Type B pancreatic cell (in vitro differentiated cells): ENCODE measurements at places on chromosomes 5 and 9. TPM values are rescaled to one million over a fixed set of nuclear protein-coding genes. Genes with fewer than 3 reads are reported as not detected.
A peak's percentile ranks its signal among the peaks of the same experiment; 100 is the strongest.

Gene PDGFRB
- 3.3 and 74.8 TPM in 2 replicates for total RNA-seq

DNA sequence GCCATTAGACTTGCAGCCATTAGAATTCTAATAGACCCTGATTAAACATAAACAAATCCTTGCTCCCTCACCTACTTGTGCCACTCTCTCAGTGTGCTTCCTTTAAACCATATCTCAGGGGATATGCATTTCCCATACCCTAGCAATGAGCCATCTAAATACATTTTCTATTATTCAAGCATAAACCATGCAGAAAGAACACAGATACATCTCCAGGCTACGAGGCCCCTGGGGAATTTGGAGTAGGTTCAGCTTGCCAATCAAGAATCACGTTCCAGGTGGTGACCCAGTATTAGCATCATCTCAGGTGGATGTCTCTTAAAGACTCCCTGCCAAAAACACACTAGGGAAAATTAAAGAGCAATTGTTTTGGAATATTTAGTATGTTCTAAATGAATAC is 93.0 kb upstream of the CCL21 start:
- H3K27ac ChIP-seq = no peak overlapping the region
- DNase-seq = no peak
- no peaks in the 10 kb centered on the region for H3K4me1 ChIP-seq
- H3K36me3 ChIP-seq = no peaks in the 10 kb centered on the region
- no peak overlapping the region for H3K4me3 ChIP-seq

Gene SLC36A2
- not detected in 2 replicates for total RNA-seq

- H3K36me3 ChIP-seq = no peaks in the 10 kb centered on the region
- no peak overlapping the region for H3K27ac ChIP-seq
- H3K4me1 ChIP-seq = peaks cover 48% of the 10 kb centered on the region
- H3K27me3 ChIP-seq = no peaks in the 10 kb centered on the region
- DNase-seq = no peak
- H3K4me3 ChIP-seq = no peak overlapping the region
Observed at GRCh38 chr5:66864240-66864884, 268.2 kb downstream of the MAST4 start.

Gene ACTBL2
- not detected in 2 replicates for total RNA-seq

DNA sequence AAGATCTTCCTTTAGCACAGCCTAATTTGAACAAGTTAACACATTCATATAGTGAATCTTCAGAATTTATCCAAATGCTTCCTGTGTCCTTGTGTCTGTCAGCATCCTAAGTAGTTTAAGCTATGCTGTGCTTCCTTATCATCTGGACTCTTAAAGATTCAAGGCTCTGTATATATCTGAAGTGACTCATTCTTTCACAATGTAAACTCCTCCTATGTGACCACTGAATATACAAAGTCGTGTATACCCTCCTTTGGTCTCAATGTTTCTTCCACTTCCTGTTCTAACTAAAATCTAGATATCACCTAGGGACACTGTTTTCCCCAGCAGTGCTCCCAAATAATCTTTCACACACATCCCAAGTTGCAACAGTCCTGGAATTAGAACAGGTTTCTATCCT is 935.7 kb upstream of the NUDT12 start:
- H3K27ac ChIP-seq = no peak overlapping the region
- no peak for DNase-seq
- no peaks in the 10 kb centered on the region for H3K27me3 ChIP-seq
- H3K4me1 ChIP-seq = no peaks in the 10 kb centered on the region

- DNase-seq = no peak
- peaks cover 2% of the 10 kb centered on the region for H3K27me3 ChIP-seq
- H3K4me3 ChIP-seq = peak overlapping the region; percentile 16
- H3K27ac ChIP-seq = peak overlapping the region; percentile 2
- no peaks in the 10 kb centered on the region for H3K36me3 ChIP-seq
Observed at GRCh38 chr9:112754578-112754977, 4.0 kb downstream of the SNX30 start.

DNA sequence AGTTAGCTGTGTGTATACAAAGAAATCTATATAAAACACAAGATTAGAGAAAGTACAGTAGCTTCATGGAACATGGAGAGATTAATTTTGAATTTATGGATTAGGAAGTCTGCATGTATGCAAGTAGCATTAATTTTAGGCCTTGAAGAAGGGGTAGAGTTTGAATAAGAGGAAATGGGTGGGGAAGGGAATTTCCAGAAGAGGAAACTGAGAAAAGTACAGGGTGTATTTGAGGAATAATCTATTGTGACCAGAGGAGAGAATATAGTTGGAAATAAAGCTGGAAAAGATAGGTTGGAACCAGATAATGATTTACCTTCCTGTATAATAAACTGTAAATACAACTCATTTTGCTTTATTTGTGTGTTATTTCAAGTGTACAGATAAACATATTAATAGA is 53.6 kb downstream of the CWC27 start:
- H3K4me1 ChIP-seq = no peaks in the 10 kb centered on the region
- H3K36me3 ChIP-seq = peaks cover 13% of the 10 kb centered on the region
- no peak overlapping the region for H3K27ac ChIP-seq
- no peak overlapping the region for H3K4me3 ChIP-seq
- DNase-seq = no peak

GRCh38 chr5:141875022-141875740 is 3.0 kb downstream of the PCDH1 start:
- peaks cover 80% of the 10 kb centered on the region for H3K27me3 ChIP-seq
- H3K36me3 ChIP-seq = peaks cover 3% of the 10 kb centered on the region
- no peak for DNase-seq
- peaks cover 44% of the 10 kb centered on the region for H3K4me1 ChIP-seq

- no peaks in the 10 kb centered on the region for H3K27me3 ChIP-seq
- no peak for DNase-seq
- no peak overlapping the region for H3K4me3 ChIP-seq
- H3K4me1 ChIP-seq = no peaks in the 10 kb centered on the region
- no peaks in the 10 kb centered on the region for H3K36me3 ChIP-seq
- H3K27ac ChIP-seq = no peak overlapping the region
Observed at GRCh38 chr5:57012511-57012910, 60.6 kb upstream of the MIER3 start.

Gene GFI1B
- total RNA-seq = 0.45 TPM in 1 of 2 replicates, not detected in the other

- H3K27ac ChIP-seq = no peak overlapping the region
- no peak for DNase-seq
- no peaks in the 10 kb centered on the region for H3K4me1 ChIP-seq
- no peaks in the 10 kb centered on the region for H3K36me3 ChIP-seq
Observed at GRCh38 chr5:543351-543750, 19.1 kb upstream of the SLC9A3 start.

DNA sequence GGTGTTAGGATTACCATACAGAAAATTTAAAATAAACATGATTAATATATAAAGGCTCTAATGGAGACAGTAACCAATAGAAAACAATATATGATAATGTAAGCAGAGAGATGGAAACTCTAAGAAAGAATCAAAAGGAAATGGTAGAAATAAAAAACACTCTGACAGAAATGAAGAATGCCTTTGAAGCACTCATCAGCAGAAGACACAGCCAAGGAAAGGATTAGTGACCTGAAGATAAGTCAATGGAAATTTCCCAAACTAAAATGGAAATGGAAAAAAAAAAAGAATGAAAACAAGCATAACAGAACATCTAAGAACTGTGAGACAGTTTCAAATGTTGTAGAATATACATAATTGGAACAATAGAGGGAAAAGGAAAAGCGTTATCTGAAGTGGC is 302.6 kb downstream of the DRD1 start:
- H3K36me3 ChIP-seq = no peaks in the 10 kb centered on the region
- no peaks in the 10 kb centered on the region for H3K27me3 ChIP-seq
- DNase-seq = no peak
- H3K4me3 ChIP-seq = no peak overlapping the region
- peaks cover 13% of the 10 kb centered on the region for H3K4me1 ChIP-seq
- H3K27ac ChIP-seq = no peak overlapping the region

GRCh38 chr9:107348836-107349235 is 65.8 kb downstream of the RAD23B start:
- no peak overlapping the region for H3K27ac ChIP-seq
- peak; percentile 16 for DNase-seq
- H3K36me3 ChIP-seq = no peaks in the 10 kb centered on the region
- no peak overlapping the region for H3K4me3 ChIP-seq

DNA sequence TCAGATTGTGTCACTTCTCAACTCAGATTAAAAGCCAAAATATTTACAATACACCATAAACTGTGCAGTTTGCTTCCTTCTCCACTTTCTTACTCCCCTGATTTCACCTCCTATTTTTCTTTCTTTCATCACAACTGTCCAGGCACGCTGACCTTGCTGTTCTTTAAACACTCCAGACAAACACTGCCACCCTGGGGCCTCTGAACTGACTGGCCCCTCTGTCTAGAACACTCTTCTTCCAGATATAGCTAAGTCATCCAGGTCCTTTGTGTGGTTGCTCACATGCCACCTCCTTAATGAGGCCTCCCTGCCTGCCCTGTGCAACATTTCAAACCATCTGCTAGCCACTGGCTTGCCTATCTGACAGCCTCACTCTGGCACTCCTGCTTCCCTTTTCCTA is 46.6 kb downstream of the ATG10 start:
- H3K27me3 ChIP-seq = no peaks in the 10 kb centered on the region
- peaks cover 10% of the 10 kb centered on the region for H3K36me3 ChIP-seq
- no peak overlapping the region for H3K4me3 ChIP-seq
- no peak for DNase-seq

DNA sequence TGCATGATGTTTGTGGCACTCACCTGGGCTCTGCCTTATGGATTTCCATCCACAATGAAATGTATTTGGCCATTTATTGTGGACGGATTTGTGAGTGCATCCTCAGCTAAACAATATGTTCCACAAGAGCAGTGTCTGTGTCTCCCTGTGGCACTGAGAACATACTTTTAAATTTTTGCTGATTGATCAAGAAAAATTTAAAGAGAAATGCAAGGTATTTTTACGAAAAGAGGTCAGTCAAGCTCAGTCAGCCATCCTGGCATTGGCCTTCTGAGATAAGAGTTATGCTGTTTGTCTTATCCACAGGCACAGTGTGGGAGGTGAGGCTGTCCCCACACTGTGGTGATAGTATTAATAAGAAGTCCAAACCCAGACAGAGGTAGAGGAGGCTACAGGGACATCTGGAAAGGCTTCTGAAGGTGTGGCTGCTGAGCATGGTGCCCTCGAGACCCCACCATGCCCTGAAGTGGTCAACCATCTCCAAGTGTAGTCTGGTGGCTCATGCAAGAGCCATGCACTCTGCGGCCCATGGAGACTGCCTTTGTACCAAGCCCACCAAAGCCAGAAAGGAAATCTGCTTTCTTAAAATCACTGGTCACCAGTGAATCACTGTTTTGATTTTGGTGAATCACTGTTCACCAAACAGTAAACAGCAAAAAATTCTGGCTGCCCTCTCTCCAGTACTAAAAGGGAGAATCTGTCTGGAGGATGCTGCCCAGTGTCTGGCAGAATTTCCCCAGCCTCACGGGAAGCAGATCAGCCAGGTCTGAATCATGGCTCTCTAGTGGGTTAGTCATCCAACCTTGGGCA is 28.8 kb downstream of the SPOCK1 start:
- no peak overlapping the region for H3K27ac ChIP-seq
- peaks cover 31% of the 10 kb centered on the region for H3K27me3 ChIP-seq
- DNase-seq = no peak
- no peak overlapping the region for H3K4me3 ChIP-seq
- no peaks in the 10 kb centered on the region for H3K36me3 ChIP-seq
- no peaks in the 10 kb centered on the region for H3K4me1 ChIP-seq

Gene CEMIP2
- total RNA-seq = 58.1 and 97.7 TPM in 2 replicates

Gene CKMT2
- 4.3 and 10.4 TPM in 2 replicates for total RNA-seq

DNA sequence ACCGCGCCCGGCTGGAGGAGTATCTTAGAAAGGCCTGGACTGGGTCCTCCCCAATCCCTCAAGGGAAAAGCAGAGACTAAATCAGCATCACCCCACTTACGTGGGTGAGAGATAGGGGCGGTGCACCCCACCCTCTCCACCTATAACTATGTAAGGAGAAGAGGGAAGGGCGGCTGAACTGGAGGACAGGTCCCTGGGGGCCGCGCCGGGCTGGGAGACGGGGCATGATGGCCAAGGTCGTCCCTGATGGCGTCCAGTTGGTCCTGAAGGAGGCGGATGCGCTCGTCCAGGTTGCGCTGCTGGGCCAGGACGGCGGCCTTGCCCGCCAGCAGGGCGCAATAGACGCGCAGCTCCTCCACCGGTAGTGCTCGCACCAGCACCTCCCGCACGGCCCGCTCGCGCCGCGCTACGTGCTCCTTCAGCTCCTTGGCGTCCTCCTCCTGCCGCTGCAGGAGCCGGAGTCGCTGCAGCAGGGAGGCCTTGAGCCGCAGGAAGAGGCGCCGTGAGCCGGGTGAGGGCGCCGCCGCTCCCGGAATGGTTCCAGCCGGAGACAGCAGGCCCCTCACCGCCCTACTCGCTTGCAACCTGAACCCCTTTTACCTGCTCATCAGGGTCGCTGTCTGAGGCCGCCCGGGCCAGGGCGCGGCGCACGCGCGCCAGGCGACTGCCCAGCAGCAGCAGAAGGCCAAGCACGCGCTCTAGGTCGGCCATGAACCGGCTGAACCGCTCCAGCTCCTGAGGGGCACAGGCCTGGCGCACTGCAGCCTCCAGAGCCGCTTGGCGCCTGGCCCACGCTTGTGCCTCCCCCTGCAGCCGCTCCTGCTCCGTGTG is 7.6 kb downstream of the SHROOM1 start:
- H3K36me3 ChIP-seq = no peaks in the 10 kb centered on the region
- DNase-seq = no peak
- peaks cover 37% of the 10 kb centered on the region for H3K27me3 ChIP-seq
- H3K27ac ChIP-seq = no peak overlapping the region

- no peaks in the 10 kb centered on the region for H3K36me3 ChIP-seq
- H3K27ac ChIP-seq = no peak overlapping the region
- peaks cover 14% of the 10 kb centered on the region for H3K27me3 ChIP-seq
Observed at GRCh38 chr5:158194561-158194976, 335.6 kb upstream of the CLINT1 start.

DNA sequence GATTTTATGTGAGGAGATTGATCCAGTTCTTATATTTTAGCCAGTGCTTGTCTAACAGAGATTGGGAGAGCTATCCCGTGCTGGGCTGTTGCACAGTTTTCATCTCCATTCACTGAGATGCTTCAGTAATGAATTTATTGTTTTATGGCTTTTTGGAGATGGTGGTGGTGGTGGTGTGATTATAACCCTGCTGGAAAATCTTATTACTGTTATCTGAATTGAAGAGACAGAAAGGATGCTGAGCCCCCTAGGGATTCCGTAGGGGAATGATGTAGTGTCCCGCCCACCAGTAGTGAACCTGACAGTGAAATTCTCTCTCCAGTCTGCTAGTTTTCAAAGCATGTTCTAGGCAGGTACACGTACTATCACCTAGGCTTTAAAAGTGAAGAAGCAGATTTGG is 1.9 kb downstream of the RAI14 start:
- no peaks in the 10 kb centered on the region for H3K27me3 ChIP-seq
- DNase-seq = no peak
- peaks cover 19% of the 10 kb centered on the region for H3K36me3 ChIP-seq

Gene TRIM7
- 0.58 and 0.76 TPM in 2 replicates for total RNA-seq

Gene UGT3A2
- 0.86 and 2.3 TPM in 2 replicates for total RNA-seq

DNA sequence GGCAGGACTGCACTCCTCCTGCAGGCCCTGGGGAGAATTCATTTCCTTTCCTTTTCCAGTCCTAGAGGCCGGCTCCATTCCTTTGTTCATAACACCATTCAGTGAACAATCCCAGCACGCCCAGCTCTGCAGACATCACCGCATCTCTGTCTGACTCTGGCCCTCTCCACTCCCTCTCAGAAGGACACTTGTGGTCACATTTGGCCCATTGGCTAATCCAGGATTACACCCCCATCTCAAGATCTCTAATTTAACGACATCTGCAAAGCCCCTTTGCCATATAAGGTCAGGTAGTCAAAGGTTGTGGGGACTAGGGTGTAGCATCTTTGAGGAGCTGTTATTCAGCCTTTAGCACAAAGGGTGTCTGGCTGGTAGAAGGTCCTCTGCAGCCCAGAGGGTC is 185.0 kb upstream of the DAP start:
- H3K27ac ChIP-seq = no peak overlapping the region
- DNase-seq = no peak
- no peak overlapping the region for H3K4me3 ChIP-seq
- H3K27me3 ChIP-seq = peaks cover 9% of the 10 kb centered on the region

Gene NR2F1-AS1
- total RNA-seq = 1.8 and 19.0 TPM in 2 replicates
